ENCODE measurements at places on chromosomes 2 and 18.
A peak's percentile ranks its signal among the peaks of the same experiment; 100 is the strongest.

- no peak for DNase-seq
These were observed 91.8 kb downstream of the TPO start for GRCh38 chr2:1505031-1505441.

DNA sequence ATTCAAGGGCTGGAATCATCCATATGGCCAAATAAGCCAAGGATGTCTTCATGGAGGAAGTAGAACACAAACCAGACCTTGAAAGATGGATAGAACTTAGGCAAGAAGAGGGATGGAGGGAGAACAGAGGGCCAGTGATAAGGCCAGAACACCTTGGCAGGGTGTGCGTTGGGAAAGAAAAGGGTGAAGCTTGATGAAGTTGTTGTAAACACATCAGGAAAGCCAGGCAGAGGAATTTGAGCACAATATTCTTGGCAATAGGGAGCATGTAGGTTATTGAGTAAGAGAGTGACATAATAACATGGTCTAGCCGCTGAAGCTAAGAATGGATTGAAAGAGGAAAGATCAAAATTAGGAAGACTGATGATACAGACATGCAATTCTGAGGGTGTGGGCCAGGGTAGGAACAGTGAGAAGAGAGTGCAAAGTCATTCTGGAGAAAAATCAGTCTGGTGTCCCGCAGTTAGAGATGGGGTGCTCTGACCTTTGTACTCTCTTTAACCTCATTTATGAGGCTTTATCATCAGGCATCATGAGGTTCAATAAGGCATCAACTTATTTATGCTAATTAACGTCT, 41.0 kb downstream of the SLC14A2 start:
- no peak for DNase-seq

DNA sequence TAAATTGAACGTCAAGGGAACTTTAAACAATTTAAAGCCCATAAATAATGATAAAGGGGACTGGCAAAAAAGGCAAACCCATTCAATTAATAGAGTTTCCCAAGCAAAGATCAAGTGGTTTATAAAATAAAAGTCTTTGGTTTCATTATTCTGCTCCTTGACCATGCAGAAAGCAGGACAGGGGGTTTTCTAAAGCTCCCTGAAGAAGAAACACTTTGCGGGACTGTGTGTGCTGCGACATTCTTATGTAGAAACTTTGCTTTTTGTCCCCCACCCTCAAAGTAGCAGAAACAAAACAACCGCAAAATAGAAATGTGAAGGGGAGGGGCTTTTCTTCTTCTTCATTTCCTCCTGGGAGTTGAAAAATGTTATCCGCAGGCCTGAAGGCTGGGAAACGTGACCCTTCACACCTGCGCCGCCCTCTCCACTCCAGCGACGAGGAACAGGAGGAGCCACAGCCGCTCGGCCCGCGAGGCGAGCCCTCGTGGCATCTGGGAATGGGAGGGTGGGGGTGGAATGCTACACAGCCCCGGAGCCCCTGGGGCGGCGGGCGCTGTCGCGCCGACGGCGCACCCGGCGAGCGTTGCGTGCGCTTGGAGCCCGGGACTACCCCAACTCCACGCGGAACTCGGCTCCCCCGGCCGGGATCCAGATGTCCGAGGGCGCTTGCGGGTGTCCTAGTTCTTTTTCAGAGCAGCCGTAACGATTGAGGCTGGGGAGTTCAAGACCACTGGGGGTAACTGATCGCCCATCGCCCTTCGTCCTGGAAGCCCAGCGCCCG, 4.3 kb upstream of the GBX2 start:
- DNase-seq = no peak

GRCh38 chr18:5909125-5909524, 13.8 kb upstream of the TMEM200C start:
- DNase-seq = no peak

- peak; percentile 13 for DNase-seq
These were observed 134.3 kb upstream of the STON1 start for GRCh38 chr2:48395658-48396057.

DNA sequence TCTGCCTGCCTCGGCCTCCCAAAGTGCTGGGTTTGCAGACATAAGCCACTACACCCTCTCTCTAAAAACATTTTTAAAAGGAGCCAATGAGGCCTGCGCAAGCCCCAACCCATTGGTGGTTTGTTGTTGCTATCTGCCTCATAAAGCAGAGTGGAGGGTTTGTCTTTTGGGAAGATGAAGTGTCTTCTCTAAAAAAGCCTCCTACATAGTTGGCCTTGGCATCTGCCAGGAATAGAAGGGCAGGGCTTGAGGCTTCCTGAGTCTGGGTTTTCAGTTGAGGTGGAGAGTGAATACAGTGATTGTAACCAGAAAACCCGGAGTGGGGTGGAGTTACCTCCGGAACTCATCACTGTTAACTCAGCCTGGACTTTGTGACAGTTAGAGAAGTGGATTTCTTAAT, 5.9 kb upstream of the STARD7 start:
- no peak for DNase-seq

DNA sequence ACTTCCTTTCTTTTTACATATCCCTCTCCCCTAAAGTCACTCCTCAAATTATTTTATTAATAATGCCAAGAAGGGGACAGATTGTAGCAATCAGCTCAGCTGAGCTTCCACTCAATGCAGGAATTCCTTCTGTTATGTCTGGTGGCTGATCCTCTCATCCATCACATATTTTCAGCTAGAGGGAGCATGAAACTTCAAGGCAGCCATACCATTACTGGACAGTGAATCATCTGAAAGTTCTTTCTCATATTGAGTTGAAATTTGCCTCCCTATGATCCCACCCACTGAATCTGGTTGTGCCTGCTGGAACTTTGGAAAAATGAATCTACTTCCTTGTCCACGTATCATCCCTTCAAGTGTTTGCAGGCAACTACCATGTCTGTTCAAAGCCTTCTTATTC, 11.2 kb downstream of the ZNF385B start:
- no peak for DNase-seq

- DNase-seq = no peak
These were observed 335.5 kb upstream of the SPRED2 start for GRCh38 chr2:65767946-65768345.

DNA sequence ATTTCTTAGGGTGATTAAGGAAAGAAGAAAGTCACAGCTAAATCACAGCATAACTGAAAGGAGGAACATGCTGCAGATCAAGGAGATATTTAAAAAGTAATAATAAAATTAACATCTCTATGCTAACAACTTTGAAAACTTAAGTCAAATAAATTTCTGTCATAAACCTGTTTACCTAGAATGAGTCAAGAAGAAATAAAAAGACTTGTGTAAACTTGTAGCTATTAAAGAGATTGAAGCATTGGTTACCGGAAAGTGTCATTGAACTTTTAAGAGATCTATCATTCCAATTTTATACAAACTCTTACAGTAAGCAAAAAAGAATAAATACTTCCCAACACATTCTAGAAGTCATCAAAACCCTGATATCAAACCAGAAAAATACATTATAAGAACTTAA, 520.1 kb upstream of the SYT4 start:
- no peak for DNase-seq

DNA sequence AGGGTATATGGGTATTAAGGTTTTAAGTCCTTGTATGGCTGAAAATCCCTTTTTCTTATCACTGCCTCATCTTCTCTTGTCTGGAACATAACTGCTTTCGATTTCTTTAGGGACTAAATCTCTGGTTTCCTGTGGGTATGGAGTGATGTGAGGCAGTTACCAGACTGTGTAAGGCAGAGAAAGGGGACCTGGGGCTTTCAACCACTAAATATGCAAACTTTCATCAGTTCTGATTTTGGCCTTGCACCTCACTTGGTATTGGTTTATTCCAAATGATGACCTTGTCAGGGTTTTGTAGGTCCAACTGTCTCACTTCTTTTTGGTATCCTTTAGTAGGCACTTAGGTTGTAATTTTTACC, 9.3 kb downstream of the MAP4K4 start:
- peak; percentile 83 for DNase-seq

DNA sequence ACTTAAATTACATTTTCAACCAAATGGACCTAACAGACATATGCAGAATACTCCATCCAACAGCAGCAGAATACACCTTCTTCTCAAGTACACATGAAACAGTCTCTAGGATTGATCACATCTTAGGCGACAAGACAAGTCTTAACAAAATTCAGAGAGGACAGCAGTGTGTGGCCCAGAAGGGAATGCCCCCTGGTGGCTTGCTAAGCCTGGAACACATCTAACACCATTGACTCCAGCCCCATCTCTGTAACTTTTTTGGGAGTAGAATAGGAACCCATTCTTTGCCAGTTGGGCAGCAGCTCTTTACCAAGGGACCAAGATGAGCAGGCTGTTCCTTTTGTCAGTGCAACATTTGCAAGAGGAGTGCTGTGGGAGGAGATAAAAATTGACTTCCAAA, 249.9 kb downstream of the PLCL1 start:
- peak; percentile 37 for DNase-seq

DNA sequence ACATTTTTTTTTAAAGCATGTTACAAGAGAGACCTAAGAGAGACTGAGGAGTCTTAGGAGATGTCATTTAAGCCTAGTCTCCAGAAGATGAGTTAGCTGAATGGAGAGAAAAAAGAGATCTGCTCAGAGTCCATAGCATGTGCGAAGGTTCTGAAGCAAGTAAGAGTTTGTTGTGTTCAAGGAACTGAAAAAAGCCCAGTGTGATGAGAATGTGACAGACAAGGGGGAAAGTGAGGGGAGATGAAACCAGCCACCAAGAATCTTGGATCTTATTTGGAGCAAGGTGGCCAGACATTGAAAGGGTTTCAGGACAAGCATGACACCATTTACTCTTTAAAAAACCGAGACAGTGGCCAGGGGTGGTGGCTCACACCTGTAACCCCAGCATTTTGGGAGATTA, 5.2 kb upstream of the MOB1A start:
- DNase-seq = no peak

DNA sequence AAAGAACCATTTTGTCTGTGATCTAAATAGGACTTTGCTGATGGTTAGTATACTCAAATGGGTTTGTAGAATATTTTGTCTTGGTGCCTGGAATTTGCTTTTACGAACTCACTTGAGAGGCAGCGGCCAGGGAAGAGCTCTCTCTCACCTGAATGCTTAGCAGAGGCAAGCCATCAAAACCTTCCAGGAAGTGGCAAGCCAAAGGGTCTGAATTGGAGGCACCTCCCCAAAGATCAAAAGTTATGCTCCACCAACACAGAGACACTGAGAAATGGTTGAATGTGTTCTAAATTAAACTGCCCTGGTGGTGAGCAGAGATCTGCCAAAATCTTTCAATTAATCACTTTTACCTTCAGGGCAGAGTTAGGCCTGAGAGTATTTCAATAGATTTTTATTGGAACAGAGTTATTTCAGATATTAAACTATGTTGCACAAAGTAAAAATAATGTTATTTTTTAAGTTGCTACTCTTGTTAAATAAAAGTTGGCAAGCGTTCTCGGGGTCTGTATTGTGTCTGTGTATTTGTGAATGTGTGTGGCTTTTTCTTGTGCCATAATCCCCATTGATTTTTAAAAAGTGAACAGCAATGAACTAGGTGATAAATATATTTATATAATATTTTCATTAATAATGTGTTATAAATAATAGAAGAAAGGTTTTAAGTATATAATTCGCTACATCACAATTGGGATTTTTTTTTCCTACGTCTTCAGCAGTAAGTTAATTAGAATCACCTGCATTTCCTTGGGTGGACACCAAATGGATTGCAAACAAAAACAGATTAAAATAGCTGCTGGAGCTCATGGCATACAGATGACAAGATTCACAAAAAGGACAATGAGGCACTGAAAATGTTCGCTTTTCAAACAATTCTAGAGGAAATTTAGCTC, 416.1 kb downstream of the ARHGAP15 start:
- DNase-seq = no peak

DNA sequence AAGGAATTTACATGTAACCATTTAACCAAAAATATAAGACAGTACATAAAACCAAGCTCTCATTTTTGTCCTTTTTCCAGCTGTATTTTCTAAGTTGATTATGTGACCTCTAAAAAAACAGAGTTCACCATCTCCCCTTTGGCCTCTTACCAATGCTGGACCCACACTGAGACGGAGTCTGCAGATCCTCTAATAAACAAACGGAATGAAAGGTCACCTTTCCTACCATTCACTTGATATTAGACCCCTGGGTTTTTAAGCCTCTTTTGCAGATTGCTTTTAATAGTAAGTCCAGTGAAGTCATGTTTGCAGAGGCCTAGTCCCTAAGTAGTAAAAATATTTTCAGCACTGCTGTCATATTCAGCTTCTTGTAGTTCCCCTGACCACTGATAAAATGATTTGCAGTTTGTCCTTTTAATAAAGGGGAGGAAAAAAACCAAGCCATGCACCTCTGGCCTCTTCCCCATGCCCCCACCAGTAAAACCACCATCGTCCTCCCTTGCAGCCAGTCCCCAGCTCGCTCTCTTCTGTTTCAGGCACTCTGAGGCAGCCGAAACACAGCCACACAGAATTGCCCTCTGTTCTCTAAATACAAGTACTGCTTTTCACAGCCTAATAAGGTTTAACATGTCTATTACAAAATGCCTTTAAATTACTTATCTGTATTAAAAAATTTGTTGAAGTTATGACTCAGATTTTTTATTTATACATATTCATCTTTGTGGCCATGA, 427.5 kb downstream of the PARD3B start:
- DNase-seq = no peak

- no peak for DNase-seq
These were observed 54.6 kb downstream of the DCC start for GRCh38 chr18:52394602-52395001.

DNA sequence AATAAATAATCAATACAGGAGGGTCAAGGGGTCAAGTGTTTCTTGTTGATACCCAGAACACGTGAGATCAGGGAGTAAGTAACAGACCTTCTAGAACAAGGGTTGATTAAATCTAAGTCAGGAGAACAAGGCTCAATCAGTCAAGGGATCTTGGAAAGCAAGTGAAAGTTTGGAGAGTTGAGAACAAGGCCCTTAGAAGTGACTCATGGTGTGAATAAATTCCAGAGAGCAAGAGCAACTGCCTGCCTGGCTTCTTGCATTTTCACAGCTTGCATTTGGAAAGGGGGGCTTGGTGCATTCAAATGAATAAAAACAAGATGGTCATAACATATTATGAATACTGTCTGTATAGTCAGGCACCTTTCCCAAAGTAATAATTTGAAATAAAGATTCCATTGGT, 256.1 kb downstream of the DPP10 start:
- no peak for DNase-seq

DNA sequence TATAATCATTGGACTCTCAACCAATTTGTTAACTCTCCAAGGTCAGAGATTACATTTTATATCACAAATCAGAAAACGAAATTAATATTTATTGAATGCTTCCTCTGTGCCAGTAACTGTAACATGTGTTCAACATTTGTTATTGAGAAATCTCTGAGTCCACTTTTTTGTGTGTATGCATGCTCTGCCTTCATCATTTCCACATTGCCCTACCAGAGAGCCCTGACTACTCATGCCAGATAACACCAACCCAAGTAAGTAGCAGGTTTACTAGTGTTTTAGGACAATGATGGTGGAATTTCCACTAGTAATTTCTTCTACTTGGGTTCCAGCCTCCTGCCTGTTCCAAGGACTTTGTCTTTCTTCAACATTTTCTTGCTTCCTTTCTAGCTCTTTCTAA, 14.2 kb upstream of the FAP start:
- no peak for DNase-seq

DNA sequence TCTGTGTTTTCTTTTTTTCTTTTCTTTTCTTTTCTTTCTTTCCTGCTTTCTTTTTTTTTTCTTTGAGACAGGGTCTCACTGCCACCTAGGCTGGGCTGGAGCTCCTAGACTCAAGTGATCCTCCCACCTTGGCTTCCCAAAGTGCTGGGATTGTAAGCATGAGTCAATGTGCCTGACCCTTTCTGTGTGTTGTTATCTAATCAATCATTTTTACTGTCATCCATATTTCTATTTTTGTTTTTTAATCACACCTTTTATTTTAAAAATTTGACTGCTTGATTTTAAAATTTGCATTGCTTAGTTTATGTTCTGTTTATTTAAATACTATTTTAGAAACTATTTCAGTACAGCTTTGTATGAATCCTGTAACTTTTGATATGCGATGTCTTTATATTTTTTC, 19.2 kb downstream of the LCLAT1 start:
- no peak for DNase-seq

All from activated CD4-positive, alpha-beta T cell treated with anti-CD3 and anti-CD28 coated beads, Interleukin-10, Interleukin-2, amounts not matched to agents 100 ng/mL and 50 ng/mL, durations not matched to agents 16 hours and 8 hours (primary cell).